ENCODE measurements at places on chromosomes 2 and 18.
A peak's percentile ranks its signal among the peaks of the same experiment; 100 is the strongest.

DNA sequence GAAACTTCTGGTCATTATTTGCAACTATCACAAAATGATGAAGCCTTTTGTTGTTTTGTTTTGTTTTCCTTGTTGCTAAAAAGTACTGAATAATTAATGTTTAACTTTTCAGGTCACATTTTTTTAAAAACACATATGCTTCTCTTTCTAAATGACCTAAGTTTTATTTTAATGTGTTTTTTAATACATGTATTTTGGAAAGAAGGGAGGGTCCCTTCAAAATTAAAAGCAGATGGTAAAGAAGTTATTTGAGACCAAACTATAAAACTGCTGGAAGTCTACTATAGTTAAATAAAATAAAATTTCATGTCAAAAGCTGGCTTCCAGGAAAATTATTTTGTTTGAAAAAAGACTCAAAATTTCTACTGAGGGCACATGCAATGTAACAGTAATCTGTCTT lies 39.5 kb upstream of the ASNSD1 start:
- no peak overlapping the region for H3K4me3 ChIP-seq
- H3K27ac ChIP-seq, result no peak overlapping the region

- no peak overlapping the region for H3K4me3 ChIP-seq
- H3K27ac ChIP-seq, result peak overlapping the region; percentile 20
- peaks cover 14% of the 10 kb centered on the region for H3K4me1 ChIP-seq
- H3K36me3 ChIP-seq, result no peaks in the 10 kb centered on the region
- no peaks in the 10 kb centered on the region for H3K27me3 ChIP-seq
- DNase-seq, result no peak
These were observed 246.0 kb downstream of the MYO3B start for GRCh38 chr2:170423919-170424318.

- no peaks in the 10 kb centered on the region for H3K4me1 ChIP-seq
- H3K27ac ChIP-seq, result no peak overlapping the region
- H3K4me3 ChIP-seq, result no peak overlapping the region
- DNase-seq, result no peak
These were observed 285.4 kb downstream of the LPIN1 start for GRCh38 chr2:12031866-12032265.

GRCh38 chr2:102190430-102191107 lies 3.7 kb downstream of the IL1RL2 start:
- no peaks in the 10 kb centered on the region for H3K27me3 ChIP-seq
- no peaks in the 10 kb centered on the region for H3K36me3 ChIP-seq
- DNase-seq, result no peak
- peaks cover 10% of the 10 kb centered on the region for H3K4me1 ChIP-seq

GRCh38 chr2:203996692-203997091 lies 60.1 kb downstream of the ICOS start:
- H3K4me3 ChIP-seq, result no peak overlapping the region
- H3K4me1 ChIP-seq, result no peaks in the 10 kb centered on the region
- H3K27me3 ChIP-seq, result no peaks in the 10 kb centered on the region
- H3K36me3 ChIP-seq, result no peaks in the 10 kb centered on the region

GRCh38 chr2:169815849-169816248 lies 8.9 kb downstream of the METTL5 start:
- H3K27ac ChIP-seq, result no peak overlapping the region
- H3K36me3 ChIP-seq, result no peaks in the 10 kb centered on the region
- DNase-seq, result no peak
- H3K27me3 ChIP-seq, result no peaks in the 10 kb centered on the region
- H3K4me1 ChIP-seq, result no peaks in the 10 kb centered on the region
- no peak overlapping the region for H3K4me3 ChIP-seq

DNA sequence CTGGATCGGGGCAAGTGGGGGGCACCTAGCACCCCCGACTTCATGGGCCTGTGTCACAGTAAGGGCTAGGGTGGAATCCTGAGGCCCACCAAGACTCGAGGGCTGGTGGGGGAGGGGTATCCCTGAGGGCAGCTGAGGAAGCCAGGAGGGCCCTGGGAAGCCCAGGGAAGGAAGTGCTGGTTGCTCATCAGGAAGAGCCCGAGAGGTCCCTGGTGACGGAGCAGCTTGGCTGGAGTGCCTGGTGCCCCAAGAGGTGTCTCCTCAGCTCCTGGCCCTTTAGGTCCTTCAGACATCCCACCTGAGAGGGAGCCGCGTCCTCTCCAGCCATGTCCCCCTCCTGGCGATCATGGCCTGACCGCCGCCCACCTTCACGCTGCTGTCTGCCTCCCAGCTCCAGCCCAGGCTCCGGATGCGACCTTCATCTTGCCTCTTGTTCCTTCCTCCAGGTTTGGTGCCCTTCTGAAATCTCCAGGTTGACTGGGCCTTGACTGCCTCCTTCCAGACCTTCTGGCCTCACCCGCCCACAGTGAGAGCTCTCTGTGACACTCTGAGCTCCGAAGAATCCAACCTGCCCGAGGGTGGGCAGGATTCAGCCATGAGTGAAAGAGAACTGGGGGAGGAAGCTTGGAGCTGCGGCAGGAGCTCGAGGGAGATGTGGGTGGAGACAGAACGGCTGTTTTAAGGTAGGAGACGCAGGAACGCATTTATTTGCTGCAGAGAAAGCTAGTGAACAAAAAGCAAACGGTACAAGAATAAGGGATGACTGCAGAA lies 42.7 kb upstream of the SEMA4C start:
- no peak overlapping the region for H3K27ac ChIP-seq
- H3K4me3 ChIP-seq, result no peak overlapping the region
- H3K4me1 ChIP-seq, result peaks cover 35% of the 10 kb centered on the region
- H3K27me3 ChIP-seq, result no peaks in the 10 kb centered on the region
- DNase-seq, result no peak
